ENCODE measurements at places on chromosomes 1 and 21. TPM values are rescaled to one million over a fixed set of nuclear protein-coding genes. Genes with fewer than 3 reads are reported as not detected.

GRCh38 chr1:203327684-203328457, 22.6 kb downstream of the BTG2 start:
- H3K27me3 ChIP-seq = peaks cover 67% of the 10 kb centered on the region
- no peaks in the 10 kb centered on the region for H3K36me3 ChIP-seq
- peaks cover 8% of the 10 kb centered on the region for H3K4me1 ChIP-seq
- peak; percentile 92 for DNase-seq

GRCh38 chr1:240646571-240647240, 34.8 kb upstream of the GREM2 start:
- H3K27me3 ChIP-seq = no peaks in the 10 kb centered on the region
- no peaks in the 10 kb centered on the region for H3K4me1 ChIP-seq
- no peaks in the 10 kb centered on the region for H3K36me3 ChIP-seq
- DNase-seq = no peak
- H3K4me3 ChIP-seq = no peak overlapping the region

GRCh38 chr1:160352555-160352954, 9.4 kb downstream of the NCSTN start:
- peaks cover 88% of the 10 kb centered on the region for H3K36me3 ChIP-seq
- no peaks in the 10 kb centered on the region for H3K4me1 ChIP-seq
- H3K4me3 ChIP-seq = no peak overlapping the region
- no peak overlapping the region for H3K27ac ChIP-seq
- DNase-seq = no peak
- no peaks in the 10 kb centered on the region for H3K27me3 ChIP-seq

DNA sequence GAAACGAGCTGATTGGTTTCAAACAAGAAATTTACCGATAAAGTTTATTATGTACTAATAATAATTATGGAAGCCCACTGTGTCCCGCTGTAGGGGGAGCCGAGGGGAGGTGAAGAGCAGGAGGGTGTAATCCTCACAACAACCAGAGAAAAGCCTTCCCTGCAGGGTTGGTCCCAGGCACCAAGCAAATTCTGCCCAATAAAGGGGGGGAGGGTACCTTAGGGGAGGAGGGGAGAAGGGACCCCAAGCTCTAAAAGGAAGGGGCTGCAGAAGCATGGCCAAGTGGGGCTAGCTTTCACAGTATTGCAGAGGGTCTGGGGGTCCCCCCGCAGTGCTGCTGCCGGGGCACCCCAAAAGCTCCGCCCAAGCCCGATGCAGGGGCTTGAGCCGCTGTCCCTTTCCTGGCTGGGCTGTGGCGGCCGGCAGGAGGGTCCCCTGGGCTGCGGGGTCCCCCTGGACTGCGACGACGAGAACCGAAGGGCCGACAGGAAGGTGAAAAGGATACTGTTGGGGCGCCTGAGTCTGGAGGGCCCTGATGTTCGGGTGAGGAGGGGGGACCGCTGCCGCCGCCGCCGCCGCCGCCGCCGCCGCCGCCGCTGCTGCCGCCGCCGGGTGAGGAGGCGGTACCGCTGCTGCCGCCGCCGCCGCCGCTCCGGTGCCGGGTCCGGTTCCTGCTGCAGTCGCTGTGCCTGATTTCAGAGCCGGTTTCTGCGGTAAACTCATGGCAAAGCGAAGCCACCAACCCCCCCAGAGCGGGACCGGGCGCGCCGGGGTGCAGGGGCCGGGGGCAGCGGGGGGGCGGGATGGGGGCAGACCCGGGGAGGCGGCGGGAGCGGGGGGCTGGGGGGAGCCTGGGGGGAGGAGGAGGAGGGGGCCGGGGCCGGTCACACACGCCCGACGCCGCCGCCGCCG, 771 bp downstream of the EIF4G3 start:
- peak overlapping the region; percentile 93 for H3K27ac ChIP-seq
- DNase-seq = peak; percentile 90
- peak overlapping the region; percentile 90 for H3K4me3 ChIP-seq
- no peaks in the 10 kb centered on the region for H3K36me3 ChIP-seq
- peaks cover 20% of the 10 kb centered on the region for H3K4me1 ChIP-seq

GRCh38 chr1:203590603-203591002, 36.0 kb upstream of the ATP2B4 start:
- no peaks in the 10 kb centered on the region for H3K27me3 ChIP-seq
- H3K27ac ChIP-seq = no peak overlapping the region
- H3K4me3 ChIP-seq = no peak overlapping the region
- H3K4me1 ChIP-seq = peaks cover 6% of the 10 kb centered on the region
- peak; percentile 89 for DNase-seq

DNA sequence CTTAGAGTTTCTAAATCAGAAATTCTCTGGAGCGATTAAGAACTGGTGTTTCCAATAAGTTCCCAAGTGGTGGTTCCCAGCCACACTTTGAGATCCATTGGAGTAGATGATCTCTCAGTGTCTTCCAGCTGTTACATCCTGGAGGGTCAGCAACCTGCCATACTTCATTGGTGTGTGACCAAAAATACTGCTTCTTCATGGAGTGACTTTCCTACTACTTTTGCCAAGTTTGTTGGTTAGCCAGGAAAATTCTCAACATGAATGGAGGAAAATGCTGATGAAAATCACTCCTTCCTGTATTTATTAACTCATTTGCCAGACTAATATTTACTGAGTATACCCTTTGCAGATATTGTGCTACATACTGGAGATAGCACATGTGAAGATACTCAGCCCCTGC, 186.1 kb downstream of the FGGY start:
- no peaks in the 10 kb centered on the region for H3K36me3 ChIP-seq
- peak overlapping the region; percentile 20 for H3K27ac ChIP-seq
- H3K4me3 ChIP-seq = no peak overlapping the region
- peaks cover 47% of the 10 kb centered on the region for H3K4me1 ChIP-seq
- H3K27me3 ChIP-seq = no peaks in the 10 kb centered on the region
- no peak for DNase-seq

- no peaks in the 10 kb centered on the region for H3K27me3 ChIP-seq
- no peak overlapping the region for H3K27ac ChIP-seq
- H3K4me3 ChIP-seq = no peak overlapping the region
- no peaks in the 10 kb centered on the region for H3K36me3 ChIP-seq
Measured at GRCh38 chr1:40438391-40439015, 11.8 kb upstream of the ZFP69B start.

GRCh38 chr1:200353232-200353631, 56.6 kb downstream of the ZNF281 start:
- peak overlapping the region; percentile 98 for H3K27ac ChIP-seq
- DNase-seq = no peak
- H3K4me1 ChIP-seq = peaks cover 27% of the 10 kb centered on the region
- no peaks in the 10 kb centered on the region for H3K36me3 ChIP-seq

The PSRC1 gene
- total RNA-seq = 5.4 TPM

Data from osteoblast (primary cell).